ENCODE measurements at places on chromosomes 6 and 20. TPM values are rescaled to one million over a fixed set of nuclear protein-coding genes. Genes with fewer than 3 reads are reported as not detected.

The DYNLT2 gene
- 7.2 TPM for total RNA-seq

The LIN28B gene
- not detected for total RNA-seq

The FGD2 gene
- 41.7 TPM for total RNA-seq

The UBE3D gene
- total RNA-seq, result 6.5 TPM

The SLC16A10 gene
- total RNA-seq, result 11.2 TPM

The C6orf132 gene
- not detected for total RNA-seq

The LTB gene
- 191 TPM for total RNA-seq

The FRS3 gene
- total RNA-seq, result 2.1 TPM

The RSPH4A gene
- 1.3 TPM for total RNA-seq

The TPX2 gene
- 1.7 TPM for total RNA-seq

The TRIM15 gene
- total RNA-seq, result not detected

The FKBP1C gene
- total RNA-seq, result 0.73 TPM

The BTNL2 gene
- not detected for total RNA-seq

The CAPN11 gene
- total RNA-seq, result 0.10 TPM

The TENT5A gene
- total RNA-seq, result 25.9 TPM

The OPRM1 gene
- total RNA-seq, result not detected

The LAMP5 gene
- total RNA-seq, result 0.84 TPM

The C4A gene
- total RNA-seq, result 0.94 TPM

The KHDRBS2 gene
- total RNA-seq, result 2.4 TPM

The CCN6 gene
- not detected for total RNA-seq

The RSPH9 gene
- 0.42 TPM for total RNA-seq

The IYD gene
- total RNA-seq, result not detected

The SLC35D3 gene
- 0.52 TPM for total RNA-seq

The OOEP gene
- total RNA-seq, result not detected

The MYBL2 gene
- 0.21 TPM for total RNA-seq

The SLC22A3 gene
- not detected for total RNA-seq

The COL21A1 gene
- not detected for total RNA-seq

The WFDC12 gene
- total RNA-seq, result not detected

The SLC22A16 gene
- not detected for total RNA-seq

The BCL2L1 gene
- 37.6 TPM for total RNA-seq

The HLA-DQA1 gene
- 12.5 TPM for total RNA-seq

The KIAA1755 gene
- total RNA-seq, result 0.10 TPM

The TNXB gene
- total RNA-seq, result 2.8 TPM

The TSHZ2 gene
- total RNA-seq, result 21.3 TPM

The LTA gene
- total RNA-seq, result 2.5 TPM

The ACSS1 gene
- 8.0 TPM for total RNA-seq

The TFAP2D gene
- total RNA-seq, result not detected

The CRYBG1 gene
- 60.9 TPM for total RNA-seq

The VGLL2 gene
- 0.10 TPM for total RNA-seq

The CST9 gene
- total RNA-seq, result not detected

The PEX6 gene
- total RNA-seq, result 10.0 TPM

The MAS1 gene
- total RNA-seq, result 0.10 TPM

The RRAGD gene
- 6.8 TPM for total RNA-seq

The FYN gene
- total RNA-seq, result 207 TPM

The MEP1A gene
- total RNA-seq, result not detected

The RIPOR3 gene
- total RNA-seq, result 0.42 TPM

The CRIP3 gene
- 0.84 TPM for total RNA-seq

The IDH3B gene
- 103 TPM for total RNA-seq

The RIN2 gene
- 10.6 TPM for total RNA-seq

The AVP gene
- total RNA-seq, result not detected

The SIRPB1 gene
- 22.8 TPM for total RNA-seq

The DAAM2 gene
- under 0.01 TPM for total RNA-seq

The VSX1 gene
- not detected for total RNA-seq

The MICB gene
- total RNA-seq, result 29.2 TPM

The NOX3 gene
- total RNA-seq, result not detected
